CD14-positive monocyte (primary cell): ENCODE measurements at places on chromosomes 3 and 15.

- H3K36me3 ChIP-seq: no peaks in the 10 kb centered on the region
- H3K4me1 ChIP-seq: no peaks in the 10 kb centered on the region
- H3K27ac ChIP-seq: no peak overlapping the region
- no peaks in the 10 kb centered on the region for H3K27me3 ChIP-seq
- H3K4me3 ChIP-seq: no peak overlapping the region
Observed at GRCh38 chr3:16040991-16041390, 133.5 kb upstream of the GALNT15 start.

GRCh38 chr3:155753038-155753639 is 8.3 kb upstream of the PLCH1 start:
- no peak overlapping the region for H3K4me3 ChIP-seq
- DNase-seq: peak; percentile 10
- no peaks in the 10 kb centered on the region for H3K36me3 ChIP-seq
- H3K27me3 ChIP-seq: peaks cover 3% of the 10 kb centered on the region
- H3K4me1 ChIP-seq: no peaks in the 10 kb centered on the region

DNA sequence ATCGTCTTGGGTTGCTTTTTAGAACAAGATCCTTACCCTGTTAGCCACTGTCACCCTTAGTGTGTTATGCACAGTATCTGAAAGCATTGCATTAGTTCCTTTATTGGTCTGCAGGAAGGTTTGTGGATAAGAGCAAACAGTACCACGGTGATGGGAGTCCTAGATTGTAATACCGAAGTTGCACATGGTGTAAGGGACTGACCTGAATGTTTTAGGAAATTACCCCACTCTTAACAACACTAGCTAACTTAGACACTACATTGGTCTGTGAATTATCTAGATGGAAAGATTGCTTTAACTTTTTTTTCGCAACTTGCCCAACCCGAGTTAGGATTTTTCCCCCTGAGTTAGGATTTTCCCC is 1.3 kb downstream of the STT3B start:
- DNase-seq: peak; percentile 45
- H3K27me3 ChIP-seq: no peaks in the 10 kb centered on the region
- H3K4me1 ChIP-seq: peaks cover 71% of the 10 kb centered on the region
- H3K36me3 ChIP-seq: no peaks in the 10 kb centered on the region
- H3K4me3 ChIP-seq: peak overlapping the region; percentile 96

DNA sequence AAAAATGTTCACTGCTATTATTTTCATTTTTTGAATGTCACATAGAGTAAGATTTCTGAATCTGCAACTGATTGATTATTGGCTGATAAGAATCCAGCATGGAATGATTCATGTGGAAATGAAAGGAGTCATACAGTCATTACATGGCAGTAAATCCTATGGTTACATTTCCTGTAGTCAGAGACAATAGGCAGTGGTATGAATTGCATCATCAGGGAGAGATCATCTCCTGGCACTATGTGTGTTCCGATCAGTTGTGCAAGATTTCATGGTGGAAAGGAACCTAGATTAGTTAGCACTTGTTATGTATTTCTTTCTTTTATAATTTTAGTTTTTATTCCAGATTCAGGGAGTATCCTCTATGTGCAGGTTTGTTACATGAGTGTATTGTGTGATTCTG is 38.8 kb downstream of the SLC12A1 start:
- no peaks in the 10 kb centered on the region for H3K36me3 ChIP-seq
- H3K4me1 ChIP-seq: no peaks in the 10 kb centered on the region
- H3K4me3 ChIP-seq: no peak overlapping the region

DNA sequence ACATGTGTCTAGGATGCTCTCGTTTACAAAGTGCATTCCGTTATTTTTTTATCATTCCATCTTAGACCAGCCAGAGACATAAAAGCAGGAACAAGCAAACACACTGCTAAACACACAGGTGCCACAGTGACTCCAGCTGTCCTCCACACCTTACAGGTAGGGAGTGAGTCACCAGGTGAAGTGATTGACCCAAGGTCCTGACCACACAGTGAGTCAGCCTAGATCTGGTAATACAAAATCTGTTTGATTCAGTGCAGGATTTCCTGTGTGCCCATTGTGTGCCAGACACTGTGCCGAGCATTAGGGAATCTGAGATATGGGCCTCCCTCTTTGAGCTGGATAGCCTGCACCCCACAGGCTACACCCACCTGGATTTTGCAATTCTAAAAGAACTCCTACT is 16.7 kb upstream of the BFSP2 start:
- no peak overlapping the region for H3K27ac ChIP-seq
- DNase-seq: no peak
- H3K4me3 ChIP-seq: no peak overlapping the region
- H3K4me1 ChIP-seq: no peaks in the 10 kb centered on the region

DNA sequence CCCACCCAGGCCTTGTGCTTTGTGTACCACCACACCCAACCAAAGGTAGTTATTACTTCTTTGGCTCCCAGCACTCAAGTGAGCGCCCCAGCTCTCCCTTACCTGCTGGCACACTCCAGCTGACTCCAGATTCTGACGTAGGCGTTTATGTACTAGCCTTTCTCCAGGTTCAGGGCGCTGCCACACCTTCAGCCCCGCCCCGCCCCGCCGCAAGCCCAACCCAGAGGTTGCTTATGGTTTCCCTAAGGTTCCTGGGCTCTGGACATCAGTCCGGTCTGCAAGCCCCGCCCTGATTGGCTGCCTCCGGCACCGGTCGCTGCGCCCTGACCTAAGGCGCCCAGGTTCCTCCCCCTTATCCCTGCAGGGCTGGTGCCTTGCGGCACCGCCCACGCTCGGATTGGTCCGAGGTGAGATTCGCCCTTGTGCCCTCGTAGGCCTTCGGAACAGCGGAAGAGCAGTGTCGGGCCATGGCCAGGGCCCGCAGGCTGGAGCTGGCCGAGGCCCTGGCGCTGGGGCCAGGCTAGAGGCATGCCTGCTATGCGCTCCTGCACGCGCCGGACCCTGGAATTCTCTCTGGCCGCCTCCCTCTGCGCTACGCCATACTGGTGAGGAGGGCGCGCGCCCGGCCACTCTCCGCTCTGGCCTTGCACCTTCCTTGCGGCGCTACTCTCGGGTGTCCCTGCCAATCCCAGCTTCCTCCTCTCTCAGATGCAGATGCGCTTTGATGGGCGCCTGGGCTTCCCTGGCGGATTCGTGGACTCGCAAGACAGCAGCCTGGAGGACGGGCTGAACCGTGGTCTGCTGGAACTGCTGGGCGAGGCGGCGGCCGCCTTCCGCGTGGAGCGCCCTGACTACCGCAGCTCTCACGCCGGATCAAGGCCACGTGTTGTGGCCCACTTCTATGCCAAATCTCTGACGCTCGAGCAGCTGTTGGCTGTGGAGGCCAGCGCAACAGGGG is 19.8 kb upstream of the NUDT16 start:
- H3K27me3 ChIP-seq: no peaks in the 10 kb centered on the region
- peaks cover 11% of the 10 kb centered on the region for H3K4me1 ChIP-seq
- no peak overlapping the region for H3K27ac ChIP-seq

GRCh38 chr3:134037168-134037567 is 7.4 kb upstream of the SLCO2A1 start:
- H3K4me3 ChIP-seq: no peak overlapping the region
- no peak overlapping the region for H3K27ac ChIP-seq
- H3K36me3 ChIP-seq: no peaks in the 10 kb centered on the region
- no peaks in the 10 kb centered on the region for H3K4me1 ChIP-seq
- no peaks in the 10 kb centered on the region for H3K27me3 ChIP-seq

DNA sequence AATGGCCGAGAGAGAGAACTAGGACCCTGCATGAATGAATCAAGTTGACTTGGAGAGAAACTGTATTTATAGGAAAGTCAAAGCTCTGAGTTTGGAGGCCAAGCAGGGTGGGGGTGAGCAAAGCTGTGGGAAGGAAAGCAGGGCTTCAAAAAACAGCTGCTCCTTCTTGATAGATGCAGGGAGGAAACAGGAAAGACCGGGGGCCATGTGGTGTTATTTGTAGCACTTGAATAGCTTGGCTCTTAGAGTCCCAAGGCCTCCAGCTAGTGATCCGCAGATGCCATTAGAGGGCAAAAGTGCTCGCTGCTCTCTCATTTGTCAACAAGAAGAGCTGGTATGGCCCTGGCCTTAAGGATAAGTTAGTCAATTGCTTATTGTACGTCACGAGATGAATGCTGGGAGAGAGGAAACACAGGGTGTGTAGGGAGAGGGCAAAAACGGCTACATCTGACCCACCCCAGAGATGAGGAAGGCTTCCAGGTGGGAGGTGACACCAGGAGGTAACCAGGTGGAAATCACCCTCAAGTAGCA is at the start of gene ALG1L2:
TSS of gene ALG1L2 (plus strand) at position 481 of the 531 bp plus-strand sequence. CDS start 186 bp downstream, outside the sequence.
- DNase-seq: no peak
- H3K27me3 ChIP-seq: no peaks in the 10 kb centered on the region
- H3K4me3 ChIP-seq: no peak within 1 kb of the TSS

- H3K4me1 ChIP-seq: peaks cover 2% of the 10 kb centered on the region
- no peaks in the 10 kb centered on the region for H3K36me3 ChIP-seq
- H3K27ac ChIP-seq: no peak overlapping the region
- H3K4me3 ChIP-seq: no peak overlapping the region
Observed at GRCh38 chr3:126057936-126058335, 26.0 kb downstream of the SLC41A3 start.

DNA sequence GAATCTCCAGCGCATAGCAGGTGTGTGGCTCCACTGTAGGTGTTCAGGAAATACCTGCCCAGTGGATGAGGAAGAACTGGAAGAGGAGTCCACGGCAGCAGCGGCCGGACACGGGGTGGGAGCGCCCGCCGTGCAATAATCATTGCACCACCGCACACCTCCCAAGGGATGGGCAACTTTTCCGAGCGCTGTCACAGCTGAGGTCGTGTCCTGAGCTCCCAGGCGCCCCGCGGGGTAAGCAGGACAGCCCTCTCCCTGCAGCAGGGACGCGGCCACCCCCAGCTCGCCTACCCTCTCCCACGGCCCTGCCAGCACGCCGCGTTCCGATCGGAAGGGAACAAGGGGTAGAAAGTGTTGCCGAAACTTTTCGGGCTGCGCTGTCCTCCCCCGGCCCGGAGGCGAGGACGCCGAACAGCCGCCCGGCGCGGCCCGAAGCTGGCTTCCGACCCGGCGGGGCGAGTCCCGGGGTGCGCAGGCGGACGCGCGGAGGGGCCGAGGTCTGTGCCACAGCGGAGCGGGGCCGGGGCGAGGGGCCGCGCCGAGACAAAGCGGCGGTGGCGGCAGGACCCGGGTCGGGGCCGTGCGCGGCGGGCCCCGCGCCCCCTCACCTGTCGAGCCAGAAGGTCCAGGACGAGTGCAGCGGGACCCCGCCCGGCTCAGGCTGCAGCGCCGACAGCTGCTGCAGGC is 475 bp downstream of the EIF4E3 start:
- H3K4me1 ChIP-seq: peaks cover 51% of the 10 kb centered on the region
- H3K4me3 ChIP-seq: peak overlapping the region; percentile 59
- no peak for DNase-seq
- H3K36me3 ChIP-seq: no peaks in the 10 kb centered on the region

- H3K27ac ChIP-seq: no peak overlapping the region
- no peaks in the 10 kb centered on the region for H3K4me1 ChIP-seq
- no peaks in the 10 kb centered on the region for H3K36me3 ChIP-seq
- no peak overlapping the region for H3K4me3 ChIP-seq
- no peak for DNase-seq
Observed at GRCh38 chr3:79986338-79986737, 218.5 kb upstream of the ROBO1 start.

- no peaks in the 10 kb centered on the region for H3K4me1 ChIP-seq
- H3K27ac ChIP-seq: no peak overlapping the region
- no peaks in the 10 kb centered on the region for H3K36me3 ChIP-seq
- H3K27me3 ChIP-seq: no peaks in the 10 kb centered on the region
Observed at GRCh38 chr3:112405845-112406244, 72.9 kb downstream of the CD200 start.

- no peaks in the 10 kb centered on the region for H3K4me1 ChIP-seq
- H3K27ac ChIP-seq: no peak overlapping the region
- H3K4me3 ChIP-seq: no peak overlapping the region
- H3K36me3 ChIP-seq: no peaks in the 10 kb centered on the region
- no peak for DNase-seq
Observed at GRCh38 chr15:76963596-76963995, 31.3 kb upstream of the PSTPIP1 start.

DNA sequence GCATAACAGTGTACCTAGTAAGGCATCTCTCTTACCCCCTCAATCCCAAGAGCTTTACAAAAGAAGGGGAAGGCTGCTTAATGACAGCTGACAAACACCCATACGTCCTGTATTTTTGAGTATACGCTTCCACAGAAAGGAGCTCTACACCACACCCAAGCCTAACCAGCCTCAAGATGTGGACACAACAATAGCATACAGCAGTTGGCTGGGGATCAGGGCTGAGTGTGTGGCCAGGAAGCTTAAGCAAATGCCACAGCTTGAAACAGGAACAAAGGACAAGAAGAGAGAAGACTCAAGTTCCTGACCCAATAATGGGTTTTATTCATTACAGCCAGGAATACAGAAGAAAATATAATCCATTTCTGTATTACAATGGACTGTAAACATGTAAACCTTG is 6.9 kb downstream of the HEXA start:
- peaks cover 5% of the 10 kb centered on the region for H3K36me3 ChIP-seq
- H3K27me3 ChIP-seq: no peaks in the 10 kb centered on the region
- peaks cover 82% of the 10 kb centered on the region for H3K4me1 ChIP-seq
- peak overlapping the region; percentile 19 for H3K4me3 ChIP-seq
- DNase-seq: peak; percentile 69

- H3K27me3 ChIP-seq: no peaks in the 10 kb centered on the region
- H3K36me3 ChIP-seq: no peaks in the 10 kb centered on the region
- no peak overlapping the region for H3K27ac ChIP-seq
- H3K4me3 ChIP-seq: no peak overlapping the region
Observed at GRCh38 chr3:11698326-11699082, 54.8 kb upstream of the VGLL4 start.

- no peak overlapping the region for H3K4me3 ChIP-seq
- no peaks in the 10 kb centered on the region for H3K36me3 ChIP-seq
- no peak overlapping the region for H3K27ac ChIP-seq
- H3K4me1 ChIP-seq: peaks cover 35% of the 10 kb centered on the region
- DNase-seq: peak; percentile 35
Observed at GRCh38 chr3:186110975-186111974, 2.4 kb upstream of the ETV5 start.

- no peak for DNase-seq
- no peaks in the 10 kb centered on the region for H3K27me3 ChIP-seq
- H3K4me3 ChIP-seq: no peak overlapping the region
- no peaks in the 10 kb centered on the region for H3K36me3 ChIP-seq
- H3K27ac ChIP-seq: no peak overlapping the region
- H3K4me1 ChIP-seq: peaks cover 4% of the 10 kb centered on the region
Observed at GRCh38 chr3:112894258-112894657, 47.6 kb upstream of the CD200R1L start.

DNA sequence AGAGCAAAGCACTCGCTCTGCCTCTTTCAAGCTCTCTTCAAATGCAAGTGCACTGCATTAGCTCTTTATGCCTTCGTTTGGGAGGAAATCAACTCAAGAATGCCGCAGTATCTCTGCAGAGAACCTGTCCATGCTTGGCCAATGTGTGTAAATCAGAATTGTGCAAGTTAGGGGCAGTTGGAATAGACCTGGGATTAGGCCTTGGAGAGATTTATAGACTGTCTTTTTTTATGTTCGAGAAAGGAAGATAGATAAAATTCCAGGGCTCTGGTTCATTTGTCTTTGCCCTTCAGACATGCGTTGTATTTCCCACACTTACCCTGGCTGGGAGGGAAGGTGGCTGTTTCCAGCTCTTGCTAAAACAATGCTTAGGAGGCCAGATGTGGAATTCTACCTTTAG is 163.7 kb downstream of the MOBP start:
- no peak overlapping the region for H3K4me3 ChIP-seq
- no peaks in the 10 kb centered on the region for H3K4me1 ChIP-seq
- DNase-seq: no peak
